ENCODE measurements at places on chromosomes 1 and 21.

GRCh38 chr1:183792300-183792699, 12.6 kb upstream of the RGL1 start:
- no peak for DNase-seq

- no peak for DNase-seq
These were observed 36.7 kb upstream of the HP1BP3 start for GRCh38 chr1:20823845-20824244.

DNA sequence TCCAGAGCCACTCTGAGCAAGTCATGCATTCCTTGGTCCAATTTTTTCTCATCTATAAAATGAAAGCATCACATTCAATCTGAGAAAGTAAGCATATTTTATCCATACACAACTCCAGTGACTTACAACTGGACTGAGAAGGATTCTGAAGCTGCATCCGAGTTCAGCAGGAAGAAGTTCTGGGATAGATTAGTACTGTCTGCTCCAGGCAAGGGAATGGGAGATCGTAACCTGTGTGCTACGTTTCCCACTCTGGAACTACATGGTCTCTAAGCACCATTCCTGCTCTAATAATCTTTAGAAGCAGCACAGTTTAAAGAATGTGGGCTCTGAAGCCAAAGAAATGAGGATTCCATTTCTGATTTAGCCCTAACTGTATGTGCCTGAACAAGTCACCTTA, 79.4 kb downstream of the LACTBL1 start:
- DNase-seq: no peak

DNA sequence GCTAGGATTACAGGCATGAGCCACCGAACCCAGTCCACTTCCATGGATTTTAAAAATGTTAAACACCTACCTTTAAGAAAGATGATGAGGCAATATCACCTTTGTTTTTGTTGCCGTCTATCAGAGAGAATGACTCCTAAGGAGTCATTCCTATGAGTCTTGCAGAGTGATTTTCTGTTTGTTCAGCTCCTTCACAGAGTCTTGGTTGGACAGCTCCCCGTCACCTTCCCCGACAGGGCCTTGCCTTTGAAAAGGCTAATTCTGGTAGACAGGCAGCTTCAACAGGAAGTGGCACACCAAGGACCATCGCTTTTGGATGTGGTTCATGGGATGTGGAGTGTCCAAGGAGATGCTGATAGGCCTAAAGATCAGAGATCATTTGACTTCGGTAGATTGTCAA, 17.5 kb downstream of the ZBTB18 start:
- no peak for DNase-seq

Data from astrocyte of the cerebellum (primary cell).